SJCRH30 (cell line): ENCODE measurements at places on chromosomes 4 and X. TPM values are rescaled to one million over a fixed set of nuclear protein-coding genes. Genes with fewer than 3 reads are reported as not detected.
A peak's percentile ranks its signal among the peaks of the same experiment; 100 is the strongest.

DNA sequence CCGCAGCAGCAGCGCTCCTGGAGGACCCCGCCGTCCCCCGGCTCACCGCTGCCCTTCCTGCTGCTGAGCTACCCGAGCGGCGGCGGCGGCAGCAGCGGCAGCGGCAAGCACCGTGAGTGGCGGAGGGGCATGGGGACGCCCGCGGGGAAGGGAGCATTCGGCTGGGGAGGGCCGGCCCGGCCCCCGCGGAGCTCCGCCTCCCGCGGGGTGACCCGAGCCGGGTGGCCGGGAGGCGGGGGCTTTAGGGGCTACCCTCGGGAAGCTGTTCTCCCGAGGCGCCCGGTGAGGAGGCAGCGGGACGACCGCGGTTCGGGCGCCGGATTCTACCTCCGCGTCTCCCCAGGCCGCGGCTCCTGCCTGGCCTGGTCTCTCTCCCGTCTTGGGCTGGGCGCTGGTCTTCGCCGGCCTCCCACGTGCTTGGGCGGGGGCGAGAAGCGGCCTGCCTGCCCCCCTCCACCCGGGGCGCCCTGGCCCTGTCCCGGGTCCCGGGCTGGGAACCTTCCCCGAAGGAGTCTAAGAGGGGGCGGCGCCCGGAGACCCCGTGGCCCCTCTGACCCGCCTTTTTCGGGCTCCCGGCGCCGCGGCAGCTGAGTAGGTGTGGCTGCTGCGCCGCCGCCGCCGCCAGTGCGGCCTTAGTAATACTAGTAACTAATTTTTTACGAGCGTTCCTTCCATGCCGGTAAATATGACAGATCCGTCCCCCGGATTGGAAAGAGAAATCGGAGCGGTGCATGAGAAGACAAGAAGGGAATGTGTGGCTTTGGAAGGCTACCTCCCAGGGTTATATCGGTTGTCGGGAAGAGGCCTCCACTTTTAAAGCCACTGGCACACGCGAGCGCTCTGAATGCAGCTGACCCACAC, 16.4 kb upstream of the RUFY3 start:
- H3K36me3 ChIP-seq, result no peaks in the 10 kb centered on the region
- H3K27me3 ChIP-seq, result no peaks in the 10 kb centered on the region
- DNase-seq, result peak; percentile 87

GRCh38 chrX:112545051-112545450, 134.7 kb downstream of the LHFPL1 start:
- H3K4me3 ChIP-seq, result no peak overlapping the region

DNA sequence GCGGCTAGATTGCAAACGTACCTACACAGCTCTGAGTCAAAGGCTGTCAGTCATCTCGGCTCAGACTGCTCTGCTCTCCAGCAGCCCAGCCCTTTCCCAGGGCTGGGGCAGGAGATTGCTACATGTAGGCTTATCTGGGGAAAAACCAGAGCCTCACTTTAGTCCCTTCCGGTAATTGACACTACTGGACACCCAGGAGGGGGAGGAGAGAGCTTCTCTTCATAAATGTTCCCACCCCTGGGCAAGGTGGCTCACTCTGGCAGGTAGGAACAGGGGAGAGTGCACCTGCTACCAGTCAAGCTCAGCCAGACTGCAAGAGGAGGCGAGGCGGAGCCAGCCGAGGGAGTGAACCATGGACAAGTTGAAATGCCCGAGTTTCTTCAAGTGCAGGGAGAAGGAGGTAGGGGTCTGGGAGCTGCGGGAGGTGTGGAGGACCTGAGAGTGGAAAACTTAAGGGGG, at the start of gene SLC6A14:
Gene SLC6A14 (plus strand): TSS at position 249 of the 459 bp plus-strand sequence. CDS start 104 bp downstream, at position 353.
- H3K4me3 ChIP-seq, result no peak within 1 kb of the TSS
- H3K27me3 ChIP-seq, result peaks cover 5% of the 10 kb centered on the region
- no peaks in the 10 kb centered on the region for H3K36me3 ChIP-seq
- H3K27ac ChIP-seq, result no peak within 1 kb of the TSS
- no peak for DNase-seq

GRCh38 chrX:78527263-78527662, 131.9 kb downstream of the RTL3 start:
- no peak overlapping the region for H3K27ac ChIP-seq
- H3K27me3 ChIP-seq, result no peaks in the 10 kb centered on the region
- no peaks in the 10 kb centered on the region for H3K36me3 ChIP-seq
- no peaks in the 10 kb centered on the region for H3K4me1 ChIP-seq
- DNase-seq, result no peak

GRCh38 chr4:159266981-159267868, 164.3 kb downstream of the RAPGEF2 start:
- H3K4me3 ChIP-seq, result no peak overlapping the region
- H3K36me3 ChIP-seq, result no peaks in the 10 kb centered on the region
- no peak for DNase-seq
- H3K27me3 ChIP-seq, result no peaks in the 10 kb centered on the region
- no peak overlapping the region for H3K27ac ChIP-seq
- H3K4me1 ChIP-seq, result peaks cover 1% of the 10 kb centered on the region; the same call in 1 of the 2 replicates

GRCh38 chrX:69231903-69232302, 66.7 kb upstream of the PJA1 start:
- H3K4me3 ChIP-seq, result no peak overlapping the region
- H3K36me3 ChIP-seq, result no peaks in the 10 kb centered on the region
- DNase-seq, result no peak
- no peaks in the 10 kb centered on the region for H3K4me1 ChIP-seq

DNA sequence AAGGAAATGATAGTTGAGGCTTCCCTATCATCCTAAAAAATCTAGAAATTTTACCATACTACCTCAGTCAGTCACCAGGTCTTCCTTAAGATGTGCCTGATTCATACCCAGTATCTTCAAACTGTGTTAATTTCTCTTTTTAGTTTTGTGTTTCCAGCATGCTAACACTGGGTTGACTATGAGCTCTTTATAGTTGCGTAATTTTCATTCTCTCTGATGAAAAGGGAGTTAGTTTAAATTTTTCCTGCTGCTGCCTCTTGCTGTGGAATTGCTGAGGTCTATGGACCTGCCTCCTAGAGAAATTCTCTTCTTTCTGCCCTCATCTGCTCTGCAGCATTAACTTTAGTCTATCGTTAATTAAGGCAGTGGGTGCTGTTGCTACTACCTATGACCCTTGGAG, 66.6 kb downstream of the BANK1 start:
- H3K36me3 ChIP-seq, result no peaks in the 10 kb centered on the region
- no peaks in the 10 kb centered on the region for H3K27me3 ChIP-seq
- DNase-seq, result no peak
- no peak overlapping the region for H3K27ac ChIP-seq
- H3K4me1 ChIP-seq, result peaks cover 20% of the 10 kb centered on the region

- no peaks in the 10 kb centered on the region for H3K27me3 ChIP-seq
- H3K36me3 ChIP-seq, result no peaks in the 10 kb centered on the region
- H3K4me1 ChIP-seq, result no peaks in the 10 kb centered on the region
- no peak overlapping the region for H3K27ac ChIP-seq
Observed at GRCh38 chrX:5117816-5118215, 1110.9 kb downstream of the NLGN4X start.

DNA sequence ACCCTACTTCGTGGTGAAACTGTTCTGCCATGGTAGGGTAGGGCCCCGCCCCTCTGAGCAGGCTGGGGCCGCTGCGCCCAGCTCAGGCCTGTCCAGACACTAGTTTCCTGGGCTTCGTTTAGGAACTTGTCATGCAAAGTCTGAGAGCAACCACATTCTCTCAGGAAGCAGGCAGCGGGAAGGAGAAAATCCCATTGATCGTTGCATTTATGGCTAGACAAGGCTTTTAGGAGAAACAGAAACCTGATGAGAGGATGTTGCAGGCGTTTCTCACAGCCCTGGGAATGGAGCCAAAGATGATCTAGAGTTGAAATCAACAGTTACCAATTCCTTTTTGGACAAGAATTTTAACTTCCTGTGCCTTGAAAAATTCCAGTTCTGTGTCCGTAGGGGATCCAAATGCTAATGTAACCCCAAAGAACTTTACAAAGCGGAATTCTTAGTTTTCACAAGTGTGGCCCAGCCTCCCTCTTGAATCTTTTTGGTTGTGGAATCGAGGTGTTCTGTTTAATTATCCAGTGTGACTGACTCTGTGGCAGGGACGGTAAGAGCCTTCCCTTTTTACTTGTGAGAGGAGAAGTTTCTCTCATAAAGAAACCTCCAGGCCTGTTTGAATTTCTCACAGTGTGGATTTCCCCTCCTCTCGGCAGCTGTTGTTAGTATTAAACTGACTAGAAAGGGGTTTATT, 4.5 kb upstream of the CXCL9 start:
- peaks cover 13% of the 10 kb centered on the region; the same call in 1 of the 2 replicates for H3K4me1 ChIP-seq
- 0 out of 2 replicates have a peak, but pooled peaks cover 3% of the 10 kb centered on the region for H3K27me3 ChIP-seq
- peak overlapping the region; percentile 44 for H3K27ac ChIP-seq
- peak; percentile 60 for DNase-seq
- H3K4me3 ChIP-seq, result peak overlapping the region; percentile 48

GRCh38 chrX:140229191-140229590, 263.9 kb upstream of the CXorf66 start:
- no peak overlapping the region for H3K27ac ChIP-seq
- no peak for DNase-seq
- no peaks in the 10 kb centered on the region for H3K36me3 ChIP-seq
- no peaks in the 10 kb centered on the region for H3K27me3 ChIP-seq
- H3K4me3 ChIP-seq, result no peak overlapping the region

DNA sequence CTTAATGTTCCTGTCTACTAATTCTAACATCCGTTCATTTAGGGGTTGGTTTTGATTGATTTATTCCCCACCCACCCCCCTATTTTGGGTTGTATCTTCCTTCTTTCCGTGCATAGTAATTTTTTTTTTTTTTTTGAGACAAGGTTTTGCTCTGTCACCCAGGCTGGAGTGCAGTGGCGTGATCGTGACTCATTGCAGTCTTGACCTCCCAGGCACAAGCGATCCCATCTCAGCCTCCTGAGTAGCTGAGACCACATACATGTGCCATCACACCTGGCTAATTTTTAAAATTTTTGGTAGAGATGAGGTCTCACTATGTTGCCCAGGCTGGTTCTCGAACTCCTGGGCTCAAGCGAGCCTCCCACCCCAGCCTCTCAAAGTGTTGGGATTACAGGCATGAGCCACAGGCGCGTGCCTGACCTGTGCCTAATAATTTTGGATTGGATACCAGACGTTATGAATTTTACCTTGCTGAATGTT, 79.9 kb downstream of the ZFX start:
- no peaks in the 10 kb centered on the region for H3K27me3 ChIP-seq
- no peaks in the 10 kb centered on the region for H3K36me3 ChIP-seq
- DNase-seq, result no peak
- H3K4me1 ChIP-seq, result no peaks in the 10 kb centered on the region

- no peaks in the 10 kb centered on the region for H3K27me3 ChIP-seq
- peak; percentile 14 for DNase-seq
- H3K27ac ChIP-seq, result no peak overlapping the region
- H3K36me3 ChIP-seq, result no peaks in the 10 kb centered on the region
- H3K4me1 ChIP-seq, result no peaks in the 10 kb centered on the region
Observed at GRCh38 chrX:15882704-15883539, 28.3 kb upstream of the AP1S2 start.

GRCh38 chr4:15996773-15997172, 33.8 kb upstream of the FGFBP2 start:
- no peak for DNase-seq
- no peaks in the 10 kb centered on the region for H3K27me3 ChIP-seq
- no peak overlapping the region for H3K4me3 ChIP-seq
- H3K4me1 ChIP-seq, result no peaks in the 10 kb centered on the region
- H3K27ac ChIP-seq, result no peak overlapping the region

DNA sequence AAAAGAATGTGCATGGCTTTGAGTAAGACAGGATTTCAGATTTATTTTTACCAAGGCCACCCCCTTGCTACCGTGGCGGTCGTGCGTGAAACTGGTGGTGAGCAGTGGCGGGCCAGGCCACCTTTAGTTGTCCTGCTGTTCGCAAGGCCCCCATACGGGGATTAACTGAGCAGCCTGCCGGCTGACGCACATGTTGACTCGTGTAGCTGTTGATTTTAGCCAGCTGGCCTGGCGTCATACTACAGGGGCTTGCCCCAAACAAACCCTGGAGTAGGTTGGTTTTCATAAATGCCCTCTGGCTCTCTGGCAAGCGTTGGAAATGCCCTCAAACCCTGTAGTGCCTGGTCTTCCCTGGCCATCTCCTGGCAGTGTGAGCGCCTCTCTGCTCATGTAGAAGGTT, 28.4 kb downstream of the WFS1 start:
- no peak overlapping the region for H3K4me3 ChIP-seq
- H3K4me1 ChIP-seq, result no peaks in the 10 kb centered on the region
- no peaks in the 10 kb centered on the region for H3K27me3 ChIP-seq
- no peak overlapping the region for H3K27ac ChIP-seq
- no peak for DNase-seq

DNA sequence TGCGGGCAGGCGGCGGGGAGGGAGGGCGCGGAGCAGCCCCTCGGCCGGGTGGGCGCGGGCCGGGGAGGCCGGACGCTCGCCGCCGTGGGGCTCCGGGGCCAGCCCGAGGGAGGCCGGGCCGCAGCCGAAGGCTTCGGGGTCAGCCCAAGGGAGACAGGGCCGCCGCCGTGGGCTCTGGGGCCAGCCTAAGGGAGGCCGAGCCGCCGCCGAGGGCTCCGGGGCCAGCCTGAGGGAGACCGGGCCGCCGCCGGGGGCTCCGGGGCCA, 251 bp downstream of the KIAA0232 start:
- H3K27ac ChIP-seq, result peak overlapping the region; percentile 74
- H3K36me3 ChIP-seq, result 0 out of 2 replicates have a peak, but pooled peaks cover 2% of the 10 kb centered on the region

DNA sequence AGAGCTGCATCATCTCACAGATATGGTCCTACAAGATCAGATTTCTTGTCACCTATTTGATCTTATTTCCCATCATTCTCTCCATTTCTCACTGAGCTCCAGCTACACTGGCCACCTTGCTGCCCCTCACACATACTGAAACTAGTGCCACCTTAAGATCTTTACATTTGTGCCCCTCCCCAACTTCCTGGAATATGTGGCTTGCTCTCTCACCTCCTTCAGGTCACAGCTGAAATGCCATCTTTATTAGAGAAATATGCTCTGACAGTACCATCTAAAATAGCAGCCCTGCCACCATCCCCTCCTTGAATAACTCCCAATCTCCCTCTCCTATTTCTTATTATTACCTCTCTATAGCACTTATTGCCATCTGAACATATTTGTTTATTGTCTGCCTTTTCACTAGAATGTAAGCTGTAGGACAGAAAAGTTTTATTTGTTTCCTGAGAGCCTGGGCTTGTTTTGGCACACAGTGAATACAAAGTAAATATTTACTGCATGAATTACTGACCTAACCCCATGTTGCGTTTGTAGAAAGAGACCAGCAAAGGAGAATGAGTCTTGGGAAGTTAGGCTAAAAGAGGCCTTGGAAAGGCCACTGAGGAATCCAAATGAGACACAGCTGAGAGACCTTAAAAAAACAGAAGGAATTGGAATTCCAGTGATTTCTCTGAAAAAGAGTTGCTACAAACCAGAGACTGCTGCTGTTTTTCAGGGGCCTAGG, 22.7 kb downstream of the DYNLT3 start:
- H3K27ac ChIP-seq, result no peak overlapping the region
- no peaks in the 10 kb centered on the region for H3K36me3 ChIP-seq
- H3K4me1 ChIP-seq, result no peaks in the 10 kb centered on the region
- H3K4me3 ChIP-seq, result no peak overlapping the region
- no peak for DNase-seq
- no peaks in the 10 kb centered on the region for H3K27me3 ChIP-seq

ZCCHC18 gene
- total RNA-seq, result 1.1 and 1.2 TPM in 2 replicates

KLB gene
- 0.02 TPM in 1 of 2 replicates, not detected in the other for total RNA-seq

WWC2 gene
- total RNA-seq, result 23.3 and 23.7 TPM in 2 replicates

RNF113A gene
- 48.5 and 51.9 TPM in 2 replicates for total RNA-seq

SSX2B gene
- not detected in 2 replicates for total RNA-seq

NAP1L2 gene
- total RNA-seq, result not detected in 2 replicates

ZNF711 gene
- total RNA-seq, result 28.8 and 32.7 TPM in 2 replicates

FMR1NB gene
- not detected in 2 replicates for total RNA-seq

MID1 gene
- 34.5 and 38.4 TPM in 2 replicates for total RNA-seq
